ENCODE measurements at places on chromosomes 2 and 18. TPM values are rescaled to one million over a fixed set of nuclear protein-coding genes. Genes with fewer than 3 reads are reported as not detected.
A peak's percentile ranks its signal among the peaks of the same experiment; 100 is the strongest.

- DNase-seq, result no peak
These were observed 315.1 kb upstream of the KLHL29 start for GRCh38 chr2:23069923-23070322.

The SLC40A1 gene
- 0.13 TPM for total RNA-seq

- peak; percentile 14 for DNase-seq
These were observed 88.7 kb upstream of the ATL2 start for GRCh38 chr2:38465789-38466127.

GRCh38 chr2:79982445-79982844, 322.1 kb downstream of the LRRTM1 start:
- no peak for DNase-seq

GRCh38 chr18:68449292-68449691, 265.6 kb downstream of the TMX3 start:
- DNase-seq, result no peak

Measured in MG63 (cell line).